ENCODE measurements at places on chromosomes 16 and 17.

DNA sequence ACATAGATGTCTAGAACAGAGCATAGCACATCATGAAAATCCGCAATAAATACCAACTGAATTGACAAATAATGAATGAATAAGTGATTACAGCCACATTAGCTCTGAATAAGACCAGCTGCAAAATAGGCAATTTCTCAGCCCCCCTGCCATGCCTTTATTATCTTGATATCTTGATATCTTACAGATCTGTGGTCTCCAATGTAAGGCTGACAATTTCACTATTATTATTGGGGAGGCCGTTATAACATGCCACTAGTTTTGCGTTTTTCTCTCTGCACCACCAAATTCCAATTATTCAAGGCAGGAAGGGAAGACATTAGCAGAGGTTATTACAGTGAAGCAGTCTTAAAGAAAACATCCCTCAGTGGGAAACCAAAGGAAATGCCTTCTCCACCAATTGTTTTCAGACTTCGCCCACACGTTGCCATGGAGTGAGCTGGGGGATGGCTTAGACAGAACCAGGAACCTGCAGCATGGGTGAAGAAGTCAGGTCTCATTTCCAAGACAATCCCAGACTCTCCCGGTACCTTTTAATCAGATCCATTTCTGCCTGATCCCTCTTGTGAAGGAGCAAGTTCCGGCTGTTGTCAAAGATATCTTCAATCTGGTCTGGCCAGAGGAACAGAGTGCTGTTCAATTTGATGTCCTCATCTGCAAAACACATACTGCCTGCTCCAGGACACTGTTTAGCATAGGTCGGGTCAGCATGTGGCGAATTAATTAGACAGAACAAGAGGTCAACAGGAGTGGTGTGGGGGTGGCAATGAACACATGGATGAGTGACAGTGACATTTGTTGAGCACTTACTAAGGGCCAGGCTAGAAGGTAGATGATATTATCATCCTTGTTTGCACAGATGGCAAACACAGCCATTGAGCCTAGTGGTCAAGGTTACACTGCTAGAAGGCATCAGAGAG lies 46.4 kb downstream of the DNAH3 start:
- peak; percentile 21 for DNase-seq

- no peak for DNase-seq
Measured at GRCh38 chr17:79956853-79957252, 78.8 kb downstream of the TBC1D16 start.

GRCh38 chr17:2357931-2358434 lies 20.7 kb downstream of the SGSM2 start:
- no peak for DNase-seq

GRCh38 chr16:51710186-51710585 lies 559.1 kb upstream of the SALL1 start:
- no peak for DNase-seq

DNA sequence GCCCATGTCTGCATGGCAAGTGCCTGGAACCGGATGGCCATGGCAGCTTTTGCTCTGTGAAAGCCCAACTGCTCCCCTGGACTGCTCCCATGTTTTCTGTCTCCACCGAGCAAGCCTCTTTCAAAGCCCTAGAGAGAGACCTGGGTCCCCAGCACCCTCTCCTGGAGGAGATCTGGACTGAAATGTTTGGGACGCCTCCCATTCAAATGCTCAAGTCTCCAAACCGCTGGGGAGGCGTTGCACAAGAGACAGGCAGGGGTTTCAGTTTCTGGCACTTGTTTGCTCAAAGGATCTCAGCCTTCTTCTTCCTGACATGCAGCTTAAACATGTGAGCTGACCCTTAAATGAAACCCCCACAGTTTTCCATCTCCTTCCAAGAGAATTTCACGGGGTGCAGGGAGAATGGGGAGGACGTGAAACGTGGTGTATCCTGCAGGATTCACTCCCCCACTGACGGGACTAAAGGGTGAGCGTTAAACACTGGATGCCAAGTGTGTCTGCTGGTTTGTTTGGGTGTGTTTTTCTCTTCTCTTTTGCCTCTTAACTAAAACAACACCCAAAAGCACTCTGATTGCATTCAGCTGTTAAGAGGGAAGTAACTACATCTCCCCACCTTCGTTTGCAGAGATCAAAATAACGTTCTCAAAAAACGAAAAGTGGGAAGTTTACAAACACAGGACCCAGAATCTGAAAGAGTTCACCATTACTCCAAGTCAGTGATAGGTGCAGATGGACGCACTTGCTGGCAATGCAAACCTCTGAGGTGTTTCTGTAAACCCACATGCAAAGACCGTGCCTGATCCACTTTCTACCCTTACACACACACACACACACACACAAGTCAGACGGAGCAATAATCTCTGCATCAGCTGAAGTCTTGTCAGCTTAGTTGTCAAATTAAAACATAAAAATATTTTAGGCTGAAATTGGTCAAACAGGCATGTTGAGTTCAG lies 256.9 kb downstream of the C16orf95 start:
- peak; percentile 33 for DNase-seq

DNA sequence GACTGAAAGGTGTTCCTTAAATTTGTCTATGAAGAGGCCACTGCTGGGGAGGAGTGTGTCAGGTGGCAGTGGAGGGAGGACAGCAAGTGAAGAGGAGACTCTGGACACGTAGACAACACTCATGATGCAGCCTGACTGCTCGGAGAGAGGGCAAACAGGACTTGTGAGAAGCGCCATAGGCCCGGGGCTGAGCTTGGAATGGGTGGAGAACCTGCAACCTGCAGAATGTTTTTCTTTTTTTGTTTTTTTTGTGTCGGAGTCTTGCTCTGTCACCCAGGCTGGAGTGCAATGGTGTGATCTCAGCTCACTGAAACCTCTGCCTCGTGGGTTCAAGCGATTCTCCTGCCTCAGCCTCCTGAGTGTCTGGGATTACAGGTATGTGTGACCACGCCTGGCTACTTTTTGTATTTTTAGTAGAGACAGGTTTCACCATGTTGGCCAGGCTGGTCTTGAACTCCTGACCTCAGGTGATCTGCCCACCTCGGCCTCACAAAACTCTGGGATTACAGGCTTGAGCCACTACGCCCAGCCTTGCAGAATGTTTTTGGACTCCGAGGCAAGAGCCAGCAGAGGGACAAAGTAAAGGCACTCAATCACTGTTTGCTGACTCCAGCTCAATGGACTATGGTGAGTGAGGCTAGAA lies 18.9 kb upstream of the C17orf58 start:
- DNase-seq: no peak

DNA sequence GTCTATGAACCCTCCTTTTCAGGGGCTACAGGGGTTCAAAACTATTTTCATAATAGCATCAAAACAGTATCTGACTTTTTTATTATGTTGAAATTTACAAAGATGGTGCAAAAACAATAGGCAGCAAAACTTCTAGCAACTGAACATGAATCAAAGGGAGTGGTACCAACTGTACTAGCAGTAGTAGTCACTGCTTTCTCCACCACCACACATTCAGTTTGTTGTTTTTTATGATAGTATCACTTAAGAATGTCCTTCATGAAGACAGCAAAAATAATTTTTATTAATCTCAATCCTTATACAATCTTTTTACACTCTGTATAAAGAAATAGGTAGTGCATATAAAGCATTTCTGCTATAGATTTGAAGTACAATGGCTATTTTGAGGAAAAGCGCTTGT lies 47.6 kb downstream of the MED13 start:
- no peak for DNase-seq

GRCh38 chr17:65593092-65593854 lies 31.8 kb upstream of the AXIN2 start:
- DNase-seq: no peak

- no peak for DNase-seq
Measured at GRCh38 chr17:77245162-77245926, 104.6 kb downstream of the SEC14L1 start.

DNA sequence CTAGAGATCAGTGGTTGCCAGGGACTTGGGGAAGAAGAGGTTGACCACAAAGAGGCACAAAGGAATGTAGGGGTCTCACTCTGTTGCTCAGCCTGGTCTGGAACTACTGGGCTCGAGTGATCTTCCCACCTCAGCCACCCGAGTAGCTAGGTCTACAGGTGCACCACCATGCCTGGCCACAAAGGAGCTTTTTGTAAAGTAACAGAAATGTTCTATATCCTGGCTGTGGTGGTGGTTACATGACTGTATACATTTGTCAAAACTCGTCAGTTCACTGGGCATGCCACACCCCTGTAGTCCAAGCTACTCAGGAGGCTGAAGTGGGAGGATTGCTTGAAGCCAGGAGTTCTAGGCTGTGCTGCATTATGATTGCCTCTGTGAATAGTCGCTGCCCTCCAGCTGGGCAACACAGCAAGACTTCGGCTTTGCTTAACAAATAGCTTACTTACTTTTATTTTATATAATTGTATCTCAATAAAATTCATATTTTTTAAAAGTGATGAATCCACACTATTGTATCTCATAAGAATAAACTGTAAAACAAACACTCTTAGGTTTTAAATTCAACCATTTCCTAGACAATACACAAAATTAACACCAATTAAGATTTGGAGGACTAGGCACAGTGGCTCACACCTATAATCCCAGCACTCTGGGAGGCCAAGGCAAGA lies 5.0 kb downstream of the SKA2 start:
- DNase-seq: no peak

GRCh38 chr16:29816694-29817441 lies 916 bp downstream of the PAGR1 start:
- no peak for DNase-seq

GRCh38 chr16:81808933-81809480 lies 29.9 kb downstream of the PLCG2 start:
- no peak for DNase-seq

GRCh38 chr16:17125671-17126070 lies 345.1 kb downstream of the XYLT1 start:
- DNase-seq: no peak

DNA sequence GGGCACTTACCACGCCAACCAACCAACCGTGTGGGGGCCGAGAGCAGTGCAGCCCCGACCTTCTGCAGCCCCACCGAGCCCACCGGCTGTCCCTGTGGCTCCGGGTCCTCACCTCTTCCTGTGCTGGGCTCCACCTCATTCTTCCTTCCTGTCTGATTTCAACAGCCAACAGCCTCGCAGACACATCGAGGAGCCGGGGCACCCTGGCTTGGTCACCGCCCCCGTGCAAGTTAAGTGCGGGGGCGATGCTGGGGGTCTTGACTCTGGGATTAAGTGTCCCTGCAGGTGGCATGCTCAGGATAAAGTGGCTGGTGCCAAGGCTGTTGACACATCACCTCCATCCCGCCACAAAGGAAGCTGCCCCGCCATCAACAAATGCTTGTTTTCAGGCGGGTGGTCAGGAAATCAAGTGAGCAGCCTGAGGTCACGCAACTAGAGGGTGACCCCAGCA lies at the start of gene NLRC3:
Gene NLRC3, minus strand, starts transcription at position 102 of the 451 bp plus-strand sequence. CDS start 12,367 bp downstream, outside the sequence.
- no peak for DNase-seq

GRCh38 chr17:81867991-81868673 lies 3.0 kb downstream of the ARHGDIA start:
- no peak for DNase-seq

GRCh38 chr17:79305768-79306423 lies 231.3 kb downstream of the ENGASE start:
- DNase-seq: no peak

DNA sequence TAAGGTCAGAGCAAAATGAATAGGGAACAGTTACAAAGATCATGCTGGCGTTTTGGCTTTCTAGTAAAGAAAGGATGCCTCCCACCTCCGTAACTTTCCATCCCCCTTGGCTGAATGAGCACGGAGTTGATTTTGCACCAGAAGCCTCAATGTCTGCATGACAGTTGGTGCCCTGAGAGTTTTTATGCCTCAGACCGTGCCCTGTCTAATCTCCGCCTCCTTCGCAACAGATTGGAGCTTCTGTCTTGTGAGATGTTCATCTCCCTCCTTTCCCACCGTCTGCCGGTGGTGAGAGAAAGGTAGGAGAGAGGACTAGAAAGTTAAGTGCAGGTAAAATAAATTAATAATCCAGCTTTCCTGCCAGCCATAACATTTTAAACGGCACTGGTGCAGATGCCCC lies 1.9 kb downstream of the HS3ST4 start:
- no peak for DNase-seq

DNA sequence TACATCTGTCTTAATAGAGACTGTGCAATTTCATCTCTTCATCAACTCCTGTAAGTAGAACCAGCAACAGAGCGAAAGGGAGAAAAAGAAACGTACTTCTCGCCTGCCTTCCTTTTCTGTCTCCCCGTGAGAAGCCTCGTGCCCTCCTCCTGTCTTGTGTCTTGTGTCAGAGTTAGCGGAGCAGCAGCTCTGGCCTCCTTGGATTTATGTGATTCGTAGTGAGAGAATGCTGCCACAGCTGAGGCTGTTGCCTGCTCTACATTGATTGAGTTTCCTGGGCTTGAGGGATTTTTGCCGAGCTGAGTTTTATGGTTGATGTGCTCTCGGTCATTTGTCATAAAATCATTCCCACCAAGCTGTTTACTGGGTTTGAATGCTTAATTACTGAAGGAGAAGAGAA lies 579.1 kb upstream of the RBFOX1 start:
- DNase-seq: no peak

- DNase-seq: peak; percentile 90
Measured at GRCh38 chr17:79993390-79994227, 42.1 kb downstream of the TBC1D16 start.

GRCh38 chr17:60421273-60422161 lies 772 bp upstream of the CHCT1 start:
- no peak for DNase-seq

DNA sequence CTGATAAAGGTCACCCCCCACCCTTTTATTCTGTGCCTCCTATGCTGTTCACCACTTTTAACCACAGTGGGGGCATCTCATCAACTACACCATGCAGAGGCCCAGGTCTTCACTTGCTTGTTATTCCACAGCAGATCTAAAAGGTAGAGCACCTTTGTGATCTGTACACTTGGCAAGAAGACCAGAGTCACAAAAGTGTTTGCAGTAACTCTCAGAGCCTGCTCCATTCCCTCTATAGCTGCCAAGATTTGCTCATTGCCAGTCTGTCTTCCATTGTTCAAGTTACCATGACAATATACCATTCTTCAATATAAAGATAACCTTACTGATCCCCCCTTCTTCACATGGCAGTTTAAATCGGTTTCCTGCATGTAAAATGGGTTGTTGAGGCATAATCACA lies 180.0 kb downstream of the TOX3 start:
- DNase-seq: no peak

GRCh38 chr17:34249061-34249460 lies 6.0 kb upstream of the CCL2 start:
- no peak for DNase-seq

DNA sequence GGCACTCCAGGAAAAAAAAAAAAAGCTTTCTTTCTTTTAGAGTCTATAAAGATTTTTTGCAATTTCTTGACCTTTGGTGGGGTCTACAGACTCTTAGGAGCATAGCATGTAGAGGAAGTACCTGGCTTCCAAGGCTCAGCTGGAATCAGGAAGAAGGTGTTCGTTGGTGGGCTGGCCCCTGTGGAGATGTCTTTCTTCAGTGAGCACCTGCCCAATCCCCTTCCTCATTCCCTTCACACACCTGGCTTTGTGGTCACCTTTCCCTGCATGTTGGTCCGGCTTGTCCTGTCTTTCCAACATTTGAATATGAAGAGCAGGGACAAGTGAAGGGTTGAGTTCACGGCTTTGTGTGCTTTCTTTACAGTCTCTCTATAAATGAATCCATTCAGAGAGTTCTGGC lies 352.4 kb downstream of the HAPSTR1 start:
- DNase-seq: no peak
